ENCODE measurements at places on chromosomes 4 and X.

DNA sequence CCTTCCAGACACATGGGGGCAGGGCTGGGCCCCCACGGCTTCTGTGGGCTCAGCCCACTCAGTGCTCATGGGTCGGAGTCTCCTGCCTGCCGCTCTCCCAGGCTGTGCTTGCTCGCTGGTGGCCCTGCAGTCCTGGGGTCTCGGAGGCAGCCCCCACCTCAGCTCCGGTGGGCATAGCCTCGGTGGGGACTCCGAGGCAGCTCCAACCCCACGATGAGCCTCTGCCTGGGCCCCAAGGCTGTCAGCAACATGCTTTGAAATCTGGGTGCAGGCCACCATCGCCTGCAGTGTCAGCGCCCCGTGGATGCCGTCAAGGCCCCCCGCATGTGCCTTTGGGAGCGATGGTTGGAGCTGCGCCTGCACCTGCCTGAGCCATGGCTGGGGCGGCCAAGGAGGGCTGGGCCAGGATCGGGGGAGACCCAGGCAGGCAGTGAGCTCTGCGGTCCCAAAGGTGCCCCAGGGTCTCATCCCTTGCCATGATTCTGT is 30.2 kb upstream of the SPON2 start:
- no peak for DNase-seq

GRCh38 chrX:103362474-103362873 is 6.2 kb downstream of the TCEAL9 start:
- no peak for DNase-seq

- no peak for DNase-seq
Measured at GRCh38 chr4:15695240-15695699, 7.6 kb upstream of the BST1 start.

DNA sequence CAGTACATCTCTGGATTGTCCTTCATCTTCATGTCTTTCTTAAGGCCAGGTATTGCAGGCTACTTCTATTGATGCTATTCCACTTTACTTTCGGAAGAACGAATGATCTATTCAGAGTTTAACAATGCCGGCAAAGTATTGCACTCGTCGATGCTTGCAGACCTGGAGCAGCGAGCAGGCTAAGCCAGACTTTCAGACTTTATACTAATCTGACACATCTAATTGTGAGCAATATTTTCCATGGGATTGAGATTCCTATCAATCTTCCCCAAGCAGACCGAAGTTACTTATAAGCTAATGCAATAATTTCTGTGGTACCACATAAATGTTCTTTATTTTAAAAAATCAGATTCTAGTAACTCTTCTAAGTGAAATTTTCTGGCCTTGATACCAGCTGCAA is 1.6 kb downstream of the EMCN start:
- DNase-seq, result no peak

- no peak for DNase-seq
Measured at GRCh38 chr4:54802336-54802735, 144.6 kb downstream of the KIT start.

DNA sequence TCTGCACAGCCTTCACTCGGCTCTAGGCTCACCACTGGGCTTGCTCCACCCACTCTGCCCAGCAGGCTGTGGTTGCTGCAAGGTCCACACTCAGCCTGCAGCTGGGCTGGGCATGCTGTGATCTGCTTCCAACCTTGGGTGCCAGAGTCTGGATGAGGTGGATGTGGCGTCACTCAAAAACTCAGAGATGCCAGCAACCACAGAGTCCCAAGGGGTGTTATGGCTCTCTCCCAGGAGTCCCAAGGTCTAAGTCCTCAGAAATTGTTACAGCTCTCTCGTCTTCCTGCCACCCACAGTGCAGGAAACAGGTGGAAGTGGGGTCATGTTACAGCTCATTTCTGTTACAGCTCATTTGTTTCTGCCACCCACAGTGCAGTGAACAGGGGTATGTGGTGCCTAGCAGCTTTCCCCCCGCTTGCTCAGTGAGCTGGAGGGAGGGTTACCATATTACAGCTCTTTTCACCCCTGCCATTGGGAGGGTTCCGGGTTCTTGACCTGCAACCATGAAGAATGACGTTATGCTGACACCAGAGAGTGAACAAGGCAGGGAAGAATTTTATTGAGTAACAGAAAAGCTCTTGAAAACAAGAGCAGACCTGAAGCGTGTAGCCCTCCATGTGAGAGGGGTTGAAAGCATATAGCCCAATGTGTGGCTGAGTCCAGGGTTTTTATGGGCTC is 893.9 kb downstream of the PCDH7 start:
- DNase-seq, result no peak

GRCh38 chr4:8427761-8428287 is 12.7 kb downstream of the ACOX3 start:
- no peak for DNase-seq

Measured in stimulated activated CD4-positive, alpha-beta T cell treated with anti-CD3 and anti-CD28 coated beads, Interleukin-1b, Interleukin-23, amount 100 ng/mL, for 48 hours (primary cell).